ENCODE measurements at places on chromosomes 2 and 18. TPM values are rescaled to one million over a fixed set of nuclear protein-coding genes. Genes with fewer than 3 reads are reported as not detected.

Gene MC5R
- polyA plus RNA-seq: not detected

Gene MBD5
- polyA plus RNA-seq: 42.9 TPM

Gene TEKT4
- polyA plus RNA-seq: 0.23 TPM

Gene CRYGC
- polyA plus RNA-seq: not detected

Gene GALNT13
- 2.0 TPM for polyA plus RNA-seq

Gene NLRC4
- polyA plus RNA-seq: 1.1 TPM

Gene DOCK10
- polyA plus RNA-seq: 13.9 TPM

Gene AGAP1
- polyA plus RNA-seq: 19.1 TPM

Gene FSIP2
- polyA plus RNA-seq: 2.1 TPM

Gene TMEM200C
- 1.4 TPM for polyA plus RNA-seq

Gene SEH1L
- polyA plus RNA-seq: 39.0 TPM

Gene ARHGEF33
- polyA plus RNA-seq: 2.2 TPM

Gene MBOAT2
- polyA plus RNA-seq: 72.9 TPM

Gene MRO
- 3.6 TPM for polyA plus RNA-seq

Gene SRD5A2
- 0.06 TPM for polyA plus RNA-seq

Gene RNF125
- polyA plus RNA-seq: 2.3 TPM

Gene GAD1
- 0.66 TPM for polyA plus RNA-seq

Gene ST6GAL2
- 18.8 TPM for polyA plus RNA-seq

Gene UGT1A8
- polyA plus RNA-seq: not detected

Gene CYP1B1
- polyA plus RNA-seq: 120 TPM

Gene ZNF396
- polyA plus RNA-seq: 7.2 TPM

Gene GALNT14
- 41.7 TPM for polyA plus RNA-seq
